Activated CD4-positive, alpha-beta T cell treated with anti-CD3 and anti-CD28 coated beads, Interleukin-10, Interleukin-2, amounts not matched to agents 100 ng/mL and 50 ng/mL, durations not matched to agents 16 hours and 8 hours (primary cell): ENCODE measurements at places on chromosomes 5 and 9.
A peak's percentile ranks its signal among the peaks of the same experiment; 100 is the strongest.

GRCh38 chr5:6365142-6365976 is 13.0 kb downstream of the MED10 start:
- no peak for DNase-seq

DNA sequence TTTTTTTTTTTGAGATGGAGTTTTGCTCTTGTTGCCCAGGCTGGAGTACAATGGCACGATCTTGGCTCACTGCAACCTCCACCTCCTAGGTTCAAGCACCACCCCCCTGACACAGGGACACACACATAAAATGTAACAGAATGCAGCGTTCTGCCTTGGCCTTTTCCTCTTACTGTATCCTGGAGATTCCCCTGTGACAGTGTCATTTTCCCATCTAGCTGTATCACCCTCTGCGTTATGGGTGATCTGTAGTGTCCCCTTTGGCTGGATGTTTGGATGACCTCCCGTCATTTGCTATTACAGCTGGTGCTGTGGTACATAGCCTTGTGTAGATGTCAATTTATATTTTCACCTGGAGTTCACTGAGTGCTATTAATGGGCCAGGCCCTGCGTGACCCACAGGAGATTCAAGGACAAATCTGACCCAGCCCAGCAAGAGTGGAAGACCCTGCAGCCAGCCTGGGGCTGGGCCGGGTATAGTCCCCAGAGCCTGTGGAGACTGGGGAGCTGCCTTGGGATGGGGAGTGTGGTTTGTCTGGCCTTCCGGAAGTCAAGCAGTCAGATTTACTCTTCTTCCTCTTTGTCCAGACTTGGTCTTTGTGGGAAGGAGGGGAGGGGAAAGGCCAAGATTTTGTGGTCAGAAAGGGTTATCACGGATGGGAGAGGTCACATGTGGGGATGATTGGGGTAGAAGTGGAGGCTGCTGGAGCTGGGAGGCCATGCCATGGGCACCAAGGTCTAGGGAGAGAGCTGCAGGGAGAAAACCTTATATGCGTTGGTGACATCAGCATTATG is 43.6 kb downstream of the ERGIC1 start:
- no peak for DNase-seq

DNA sequence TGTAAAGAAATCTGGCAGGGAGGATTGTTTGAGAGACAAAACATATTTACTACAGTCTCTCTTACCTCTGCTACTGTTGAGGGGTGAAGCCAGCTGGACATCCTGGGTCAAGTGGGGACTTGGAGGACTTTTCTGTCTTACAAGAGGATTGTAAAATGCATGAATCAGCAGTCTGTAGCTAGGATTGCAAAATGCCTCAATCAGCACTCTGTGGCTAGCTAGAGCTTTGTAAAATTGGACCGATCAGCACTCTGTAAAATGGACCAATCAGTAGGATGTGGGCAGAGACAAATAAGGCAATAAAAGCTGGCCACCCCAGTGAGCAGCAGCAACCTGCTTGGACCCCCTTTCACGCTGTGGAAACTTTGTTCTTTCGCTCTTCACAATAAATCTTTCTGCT is 995.8 kb upstream of the CDH6 start:
- no peak for DNase-seq

DNA sequence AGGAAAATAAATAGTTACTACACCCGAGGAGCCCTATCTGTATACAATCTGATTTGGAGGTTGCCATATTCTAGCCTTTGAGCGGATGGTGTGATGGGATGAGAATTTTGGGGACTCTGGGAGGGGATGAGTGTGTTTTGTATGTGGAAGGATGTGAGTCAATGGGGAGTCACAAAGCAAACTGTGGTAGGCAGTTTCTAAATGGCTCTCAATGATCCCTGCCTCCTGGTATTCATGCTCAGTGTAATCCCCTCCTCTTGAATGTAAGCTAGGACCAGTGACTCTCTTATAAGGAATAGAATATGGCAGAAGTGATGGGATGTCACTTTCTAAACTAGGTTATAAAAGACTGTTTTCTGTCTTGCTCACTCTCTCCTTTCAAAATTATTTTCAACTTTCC is 205.7 kb upstream of the RIOK2 start:
- DNase-seq, result no peak

DNA sequence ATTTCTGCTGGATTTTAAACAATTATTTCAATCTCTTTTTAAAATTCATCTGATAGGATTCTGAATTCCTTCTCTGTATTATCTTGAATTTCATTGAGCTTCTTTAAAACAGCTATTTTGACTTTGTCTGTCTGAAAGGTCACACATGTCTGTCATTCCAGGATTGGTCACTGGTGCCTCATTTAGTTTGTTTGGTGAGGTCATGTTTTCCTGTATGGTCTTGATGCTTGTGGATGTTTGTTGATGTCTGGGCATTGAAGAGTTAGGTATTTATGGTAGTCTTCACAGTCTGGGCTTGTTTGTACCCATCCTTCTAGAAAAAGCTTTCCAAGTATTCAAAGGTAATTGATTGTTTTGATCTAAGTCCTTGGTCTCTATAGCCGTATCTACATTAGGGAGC is 39.1 kb downstream of the DENND4C start:
- no peak for DNase-seq

DNA sequence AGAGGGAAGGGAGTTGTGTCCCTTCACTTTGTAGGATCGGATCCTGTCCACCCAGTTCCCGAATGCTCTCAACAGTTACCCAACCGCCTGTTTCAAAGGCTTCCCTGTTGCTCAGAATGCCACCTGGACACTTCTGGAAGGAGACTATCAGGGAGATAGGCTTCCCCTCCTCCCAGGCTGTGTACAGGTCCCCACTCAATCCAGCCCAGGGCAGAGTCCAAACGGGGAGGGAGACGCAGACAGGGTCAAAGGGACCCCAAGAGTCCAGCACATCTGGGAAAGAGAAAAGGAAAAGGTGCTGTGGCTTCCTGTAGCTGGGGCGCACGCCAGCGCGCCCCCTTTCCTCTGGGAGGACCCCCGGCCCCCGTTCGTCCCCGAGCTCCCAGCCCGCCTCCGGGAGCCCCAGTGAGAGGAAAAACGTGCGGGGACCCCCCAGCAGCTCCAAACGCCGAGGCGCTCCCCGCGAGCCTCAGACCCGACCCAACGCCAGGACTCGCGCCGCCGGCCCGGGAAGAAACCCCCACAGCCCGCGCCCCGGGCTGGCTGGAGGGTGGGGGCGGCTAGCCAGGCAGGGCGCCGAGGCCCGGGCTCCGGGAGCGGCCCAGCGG is 640 bp downstream of the SURF4 start:
- no peak for DNase-seq

DNA sequence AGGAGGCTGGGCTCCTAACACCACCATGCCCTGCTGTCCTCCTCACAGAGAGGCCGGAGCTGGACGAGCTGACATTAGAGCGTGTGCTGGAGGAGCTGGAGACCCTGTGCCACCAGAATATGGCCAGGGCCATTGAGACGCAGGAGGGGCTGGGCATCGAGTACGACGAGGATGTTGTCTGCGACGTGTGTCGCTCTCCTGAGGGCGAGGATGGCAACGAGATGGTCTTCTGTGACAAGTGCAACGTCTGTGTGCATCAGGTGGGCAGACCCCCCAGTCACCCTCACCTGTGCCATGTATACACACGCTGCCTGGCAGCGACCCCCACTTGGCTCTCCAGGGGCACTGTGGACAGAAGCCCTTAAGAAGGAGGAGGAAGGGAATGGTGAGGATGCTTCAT is 35.2 kb downstream of the JADE2 start:
- DNase-seq, result no peak

- DNase-seq, result no peak
These were observed 562.8 kb downstream of the BNC2 start for GRCh38 chr9:16307626-16308195.

- no peak for DNase-seq
These were observed 274.2 kb downstream of the TMEM167A start for GRCh38 chr5:82802954-82803353.

- DNase-seq, result no peak
These were observed 182.1 kb downstream of the ARHGAP26 start for GRCh38 chr5:142952229-142952628.

GRCh38 chr5:172707285-172708182 is 63.5 kb downstream of the DUSP1 start:
- peak; percentile 16 for DNase-seq

DNA sequence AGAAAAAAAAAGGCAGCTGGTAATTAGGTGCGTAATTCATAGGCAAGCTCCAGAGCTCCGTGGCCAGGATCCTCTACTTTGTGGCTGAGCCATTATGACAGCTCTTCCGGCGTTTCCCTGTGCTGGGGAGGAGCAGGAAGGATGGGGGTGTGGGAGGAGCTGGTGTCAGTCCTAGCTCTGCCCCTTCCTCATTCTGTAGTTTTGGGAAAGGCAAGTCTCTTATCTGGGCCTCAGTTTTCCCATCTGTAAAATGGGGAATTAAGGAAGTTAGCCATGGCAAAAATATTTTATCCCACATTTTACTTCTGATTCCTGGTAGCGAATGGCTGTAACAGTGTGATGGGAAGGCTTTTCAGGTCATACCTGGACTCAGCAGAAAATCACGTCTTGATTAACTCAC is 81.1 kb downstream of the SEC61B start:
- DNase-seq, result no peak

DNA sequence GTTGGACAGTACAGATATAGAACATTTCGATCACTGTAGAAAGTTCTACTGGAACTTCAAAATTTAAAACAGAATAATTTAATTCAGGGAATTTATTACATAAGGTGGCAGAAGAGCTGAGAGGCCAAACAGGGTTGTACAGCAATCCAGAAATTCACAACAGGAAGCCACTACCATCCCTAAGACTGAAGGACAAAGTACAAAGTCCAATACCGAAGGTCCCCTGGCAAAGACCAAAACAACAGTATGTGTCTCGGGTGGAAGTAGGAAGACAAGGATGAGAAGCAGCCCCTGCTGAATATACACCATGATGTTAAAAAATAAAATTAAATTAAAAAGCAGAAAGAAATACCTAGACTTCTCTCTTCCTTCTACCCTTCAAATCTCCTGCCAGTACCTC is 19.9 kb downstream of the SGTB start:
- DNase-seq, result no peak

DNA sequence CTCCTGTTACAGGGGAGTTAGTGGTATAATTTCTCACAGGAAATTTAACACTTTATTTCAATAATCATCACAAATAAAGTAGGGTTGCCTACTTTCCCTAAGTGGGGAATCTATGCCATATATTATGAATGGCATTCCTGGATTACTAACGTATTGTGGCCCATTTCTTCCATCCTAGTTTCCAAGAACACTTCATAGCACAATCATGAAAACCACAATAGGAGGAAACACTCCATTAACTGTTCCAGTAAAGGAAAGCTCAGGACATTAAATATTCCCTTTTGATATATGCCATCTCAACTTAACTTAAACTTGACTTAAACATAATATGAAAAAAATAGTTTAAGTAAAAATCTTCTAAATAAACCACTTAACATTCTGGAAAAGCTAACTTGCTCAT is 2.1 kb downstream of the CPLANE1 start:
- no peak for DNase-seq

GRCh38 chr9:34985311-34985899 is 4.1 kb upstream of the DNAJB5 start:
- DNase-seq, result peak; percentile 64

DNA sequence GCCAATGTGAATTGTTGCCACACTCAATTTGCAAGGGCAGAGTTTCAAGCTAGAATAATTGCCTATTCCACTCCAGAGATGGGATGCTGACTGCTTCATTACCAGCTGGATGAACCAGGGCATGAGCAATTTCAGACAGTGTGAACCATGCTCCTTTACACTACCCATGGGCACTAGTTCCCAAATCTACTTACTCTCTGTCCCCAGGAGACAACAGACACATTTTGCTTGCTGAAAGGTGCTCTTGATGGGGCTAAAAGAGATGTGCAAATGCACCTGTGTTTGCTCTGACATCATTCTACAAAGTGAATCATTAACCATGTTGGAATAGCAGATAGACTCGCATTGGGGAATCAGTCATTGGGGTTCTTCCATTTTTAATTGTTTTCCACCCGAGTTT is 522.3 kb upstream of the NUDT12 start:
- no peak for DNase-seq

DNA sequence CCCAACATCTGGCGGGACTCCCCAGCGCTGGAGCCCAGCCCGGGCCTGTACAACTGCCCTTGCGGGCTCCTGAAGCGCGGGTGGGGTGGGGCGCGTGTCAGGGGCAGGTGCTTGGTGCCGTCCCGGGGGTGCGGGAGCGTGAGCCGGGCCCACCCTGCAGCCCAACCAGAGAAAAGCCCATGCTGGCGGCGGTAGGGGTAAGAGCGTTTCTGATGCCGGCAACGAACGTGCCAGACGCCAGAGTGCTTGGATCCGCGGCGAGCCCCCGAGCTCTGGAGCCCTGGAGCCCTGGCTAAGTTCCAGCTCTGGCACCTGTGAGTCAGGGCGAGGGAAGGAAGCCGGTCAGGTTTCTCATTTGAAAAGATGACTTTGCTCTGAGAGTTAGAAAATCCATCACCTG is 58.0 kb downstream of the ZNF510 start:
- DNase-seq, result no peak

DNA sequence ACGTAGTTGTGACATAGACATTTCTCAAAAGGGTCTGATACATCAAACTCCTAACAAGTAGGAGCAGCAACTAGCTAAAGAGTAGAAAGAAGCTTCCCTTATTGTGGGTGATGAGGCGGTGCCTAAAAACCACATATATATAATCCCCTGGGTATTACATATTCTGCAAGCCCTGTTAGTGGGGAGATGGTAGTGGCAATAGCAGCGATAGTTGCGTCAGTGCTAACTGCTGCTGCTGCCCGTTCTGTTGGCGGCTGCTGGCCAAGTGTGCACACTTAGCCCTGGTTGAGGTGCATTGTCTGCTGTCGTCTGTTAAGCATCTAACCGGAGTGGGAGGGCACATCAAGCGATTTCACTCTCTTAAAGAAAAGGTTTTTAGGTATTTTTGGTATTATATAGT is 35.8 kb downstream of the VLDLR start:
- DNase-seq, result peak; percentile 42

DNA sequence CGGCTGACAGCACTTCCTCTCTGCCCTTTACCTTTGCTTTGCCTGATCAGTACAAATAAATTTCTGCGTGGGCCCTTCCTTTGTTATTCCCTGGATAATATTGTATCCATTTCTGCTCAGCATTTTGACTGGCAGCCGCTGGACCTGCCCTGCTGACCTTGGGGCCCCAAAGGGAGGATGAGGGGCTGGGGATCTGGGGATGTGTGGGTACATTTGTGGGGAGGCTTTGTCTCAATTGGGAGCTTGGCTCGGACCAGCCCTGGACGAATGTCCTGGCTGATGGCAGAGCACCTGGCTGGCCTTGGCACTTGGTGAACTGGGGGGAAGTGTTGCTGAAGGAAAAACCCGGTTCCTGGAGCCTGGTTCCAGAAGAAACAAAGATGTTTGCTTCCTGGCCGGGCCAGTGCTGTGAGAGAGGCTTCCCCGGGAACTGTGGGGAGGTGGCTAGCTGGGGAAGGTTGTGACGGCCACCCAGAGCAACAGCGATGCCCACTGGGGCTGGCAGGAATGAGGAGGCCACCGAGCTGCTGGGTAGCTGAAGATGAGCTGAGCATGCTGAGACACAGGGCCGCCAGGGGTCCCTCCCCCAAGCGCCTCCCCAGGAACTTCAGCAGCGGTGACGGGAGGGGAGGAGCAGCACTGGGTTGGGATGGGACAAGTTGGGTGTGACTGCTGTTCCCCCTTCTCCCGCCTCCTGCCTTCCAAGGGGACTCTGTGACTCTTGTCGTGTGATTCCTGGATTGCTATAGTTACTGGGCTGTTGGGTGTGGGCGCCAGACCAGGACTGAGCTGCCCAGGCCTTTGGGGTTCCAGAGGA is 8.4 kb downstream of the LMX1B start:
- DNase-seq, result no peak
